ENCODE measurements at places on chromosomes 7 and 10.

GRCh38 chr10:35356725-35357092, 20.4 kb downstream of the CCNY start:
- DNase-seq: peak; percentile 54

GRCh38 chr7:105336009-105336408, 52.7 kb downstream of the SRPK2 start:
- DNase-seq: peak; percentile 62

GRCh38 chr10:14686356-14686755, 88.3 kb downstream of the FAM107B start:
- DNase-seq: no peak

GRCh38 chr10:119251315-119251708, 43.9 kb downstream of the GRK5 start:
- no peak for DNase-seq

GRCh38 chr7:33539198-33539597, 366.1 kb upstream of the BMPER start:
- DNase-seq: no peak

DNA sequence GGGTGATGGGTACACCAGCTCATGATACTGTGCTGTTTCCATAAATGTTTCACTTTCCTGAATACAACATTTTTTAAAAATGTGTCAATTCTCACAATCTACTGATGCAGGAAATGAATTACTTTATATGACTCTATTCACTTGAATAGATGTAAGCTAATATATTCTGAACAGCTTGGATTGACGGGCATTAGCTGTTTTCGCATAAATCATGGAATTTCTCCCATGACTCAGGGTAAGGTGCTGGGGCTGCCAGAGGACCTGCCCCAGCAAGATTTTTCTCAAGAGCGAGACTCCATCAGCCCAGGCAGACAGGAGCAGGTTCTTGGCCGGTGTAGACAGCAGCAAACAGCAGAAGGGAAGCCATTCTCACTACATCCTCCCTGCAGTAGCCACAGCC, 107.1 kb downstream of the PFKFB3 start:
- DNase-seq: no peak

DNA sequence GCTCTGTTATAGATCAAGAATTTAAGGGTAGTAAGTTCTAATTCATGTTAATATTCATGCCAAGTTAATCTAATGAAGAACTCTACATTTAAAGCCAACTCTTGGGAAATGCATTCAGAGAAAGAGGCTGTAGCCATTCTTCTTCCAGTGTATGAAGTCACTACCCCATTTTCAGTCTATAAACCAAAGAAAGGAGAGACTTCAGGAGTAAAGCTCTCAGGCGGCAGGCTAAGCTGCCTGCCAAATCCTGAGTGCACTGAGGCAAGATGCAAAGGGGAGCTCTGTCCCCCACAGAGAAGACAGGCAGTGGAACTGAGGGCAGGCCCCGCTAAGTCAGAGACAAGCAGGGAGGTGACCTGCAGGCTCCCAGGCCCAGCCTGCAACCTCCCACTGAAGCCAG, 41.5 kb downstream of the SLIT1 start:
- no peak for DNase-seq

GRCh38 chr10:58776568-58777318, 264.1 kb downstream of the BICC1 start:
- no peak for DNase-seq

GRCh38 chr10:33327751-33328150, 6.7 kb downstream of the NRP1 start:
- DNase-seq: no peak

- no peak for DNase-seq
These were observed 432.9 kb upstream of the FOXK1 start for GRCh38 chr7:4249241-4249640.
